ENCODE measurements at places on chromosomes 2 and 18. TPM values are rescaled to one million over a fixed set of nuclear protein-coding genes. Genes with fewer than 3 reads are reported as not detected.

- peak; percentile 90 for DNase-seq
Observed at GRCh38 chr2:119641562-119642258, 37.3 kb upstream of the TMEM177 start.

- DNase-seq = no peak
Observed at GRCh38 chr2:153953761-153954160, 82.0 kb downstream of the GALNT13 start.

GRCh38 chr2:239188536-239188935 lies 212.3 kb downstream of the HDAC4 start:
- DNase-seq = peak; percentile 62

DNA sequence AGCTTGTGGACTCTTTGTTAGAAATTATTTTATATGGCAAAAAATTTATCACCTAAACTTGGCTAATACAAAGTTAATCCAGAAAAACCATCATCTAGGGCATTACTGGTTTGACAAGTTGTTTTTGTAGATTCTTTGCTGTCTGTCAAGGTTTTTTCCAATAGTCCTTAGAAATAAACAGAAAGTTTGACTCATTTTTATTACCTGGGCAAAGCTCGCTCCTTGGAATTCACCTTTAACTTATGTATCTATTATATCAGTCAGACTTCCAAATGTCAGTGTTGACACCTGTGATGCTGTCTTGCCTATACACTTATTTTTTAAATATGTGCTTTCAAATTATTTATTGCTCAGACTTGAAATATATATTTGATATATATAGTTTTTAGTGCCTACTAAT lies 21.7 kb downstream of the LAMA3 start:
- no peak for DNase-seq

The CKAP2L gene
- total RNA-seq = 0.30 TPM

The ERMN gene
- not detected for total RNA-seq

The NDC80 gene
- 0.57 TPM for total RNA-seq

Data from cardiac septum (tissue), 1 donor.